ENCODE measurements at places on chromosomes 4 and X. TPM values are rescaled to one million over a fixed set of nuclear protein-coding genes. Genes with fewer than 3 reads are reported as not detected.

GRCh38 chrX:119017077-119017476, 42.7 kb downstream of the LONRF3 start:
- DNase-seq: no peak

Gene PCDH11X
- not detected for polyA plus RNA-seq

Gene RAB39B
- polyA plus RNA-seq: 0.63 TPM

Gene MBTPS2
- 5.0 TPM for polyA plus RNA-seq

GRCh38 chrX:13694359-13694758, 5.4 kb downstream of the RAB9A start:
- DNase-seq: no peak

DNA sequence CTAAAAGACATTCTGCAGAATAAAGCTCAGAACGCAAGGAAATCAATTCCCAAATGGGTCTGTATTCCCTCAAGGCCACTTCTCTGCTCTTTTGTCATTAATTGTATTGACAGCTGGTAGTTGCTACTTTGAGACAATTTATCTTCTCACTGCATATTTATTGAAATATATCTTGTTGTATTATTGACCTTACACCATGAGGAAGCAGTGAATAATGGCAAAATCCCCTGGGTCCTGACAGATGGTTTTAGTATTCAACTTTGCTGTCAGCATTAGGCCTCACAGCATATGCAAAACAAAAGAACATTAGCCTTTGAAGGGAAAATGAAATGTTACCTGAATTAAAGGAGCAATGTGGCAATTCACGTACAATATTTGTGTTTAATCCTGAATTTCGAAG, 406.1 kb upstream of the TRAM1L1 start:
- no peak for DNase-seq

Gene PDZD4
- polyA plus RNA-seq: 4.1 TPM

GRCh38 chrX:24395775-24396174, 35.3 kb downstream of the SUPT20HL1 start:
- no peak for DNase-seq

- DNase-seq: no peak
These were observed 136.1 kb upstream of the MID1 start for GRCh38 chrX:10756441-10756840.

- DNase-seq: no peak
These were observed 129.1 kb upstream of the NAP1L5 start for GRCh38 chr4:88826771-88827170.

- no peak for DNase-seq
These were observed 480.1 kb upstream of the FTHL17 start for GRCh38 chrX:31551913-31552312.

DNA sequence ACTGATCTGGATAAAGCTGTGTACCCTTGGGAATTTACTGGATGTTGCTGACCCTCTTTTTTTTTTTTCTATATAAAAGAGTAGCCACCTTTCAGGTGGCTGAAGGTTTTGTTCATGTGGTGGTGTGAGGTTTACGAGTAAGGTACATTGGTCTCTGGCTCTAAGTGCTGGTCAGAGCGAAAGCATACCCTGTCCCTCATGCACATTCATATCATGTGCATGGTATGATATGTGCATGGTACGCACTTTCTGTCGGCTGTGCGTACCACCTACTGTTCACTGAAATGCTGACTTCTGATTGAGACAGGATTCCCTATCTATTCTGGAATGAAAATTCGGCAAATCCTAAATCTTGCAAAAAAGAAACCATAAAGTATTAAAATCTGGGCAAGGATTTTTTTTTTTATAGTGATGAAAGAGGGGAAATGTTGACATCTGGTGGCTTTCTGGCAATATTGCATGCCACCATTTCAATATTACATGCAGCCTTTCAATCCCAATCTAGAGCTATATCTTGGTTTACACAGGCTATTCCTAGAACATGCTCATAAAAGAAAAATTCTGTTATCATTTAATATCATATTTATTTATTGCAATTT, 32.8 kb downstream of the FAM149A start:
- no peak for DNase-seq

- DNase-seq: no peak
These were observed 1253.0 kb upstream of the PCDH7 start for GRCh38 chr4:29467044-29467717.

Gene CT45A5
- not detected for polyA plus RNA-seq

DNA sequence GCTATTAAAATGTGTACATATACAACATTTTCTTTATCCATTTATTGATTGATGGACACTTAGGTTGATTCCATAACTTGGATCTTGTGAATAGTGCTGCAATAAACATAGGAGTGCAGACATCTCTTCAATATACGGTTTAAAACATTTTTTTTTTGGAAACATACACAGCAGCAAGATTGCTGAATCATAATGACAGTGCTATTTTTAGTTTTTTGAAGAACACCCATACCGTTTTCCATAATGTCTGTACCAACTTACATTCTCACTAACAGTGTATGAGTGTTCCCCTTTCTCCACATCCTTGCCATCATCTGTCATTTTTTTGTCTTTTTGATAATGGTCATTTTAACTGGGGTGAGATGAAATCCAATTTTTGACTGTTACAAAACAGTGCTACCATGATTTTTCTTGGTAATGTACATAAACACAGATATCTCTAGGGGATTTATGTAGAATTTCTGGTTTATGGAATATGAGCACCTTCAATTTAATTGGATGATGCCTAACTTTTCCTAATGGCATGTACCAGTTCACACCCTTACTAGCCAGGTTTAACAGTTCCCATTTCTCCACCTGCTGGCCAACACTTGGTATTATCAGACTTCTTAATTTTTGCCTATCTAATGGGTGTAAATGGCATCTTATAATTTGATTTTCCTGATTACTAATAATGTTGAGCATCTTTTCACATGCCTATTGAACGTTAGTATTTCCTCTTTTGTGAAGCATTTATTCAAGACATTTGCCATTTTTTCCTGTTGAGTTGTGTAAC, 21.0 kb upstream of the TMSB15B start:
- no peak for DNase-seq

GRCh38 chr4:25050370-25051078, 19.8 kb upstream of the LGI2 start:
- DNase-seq: no peak

GRCh38 chr4:158238575-158238974, 28.3 kb downstream of the TMEM144 start:
- no peak for DNase-seq

DNA sequence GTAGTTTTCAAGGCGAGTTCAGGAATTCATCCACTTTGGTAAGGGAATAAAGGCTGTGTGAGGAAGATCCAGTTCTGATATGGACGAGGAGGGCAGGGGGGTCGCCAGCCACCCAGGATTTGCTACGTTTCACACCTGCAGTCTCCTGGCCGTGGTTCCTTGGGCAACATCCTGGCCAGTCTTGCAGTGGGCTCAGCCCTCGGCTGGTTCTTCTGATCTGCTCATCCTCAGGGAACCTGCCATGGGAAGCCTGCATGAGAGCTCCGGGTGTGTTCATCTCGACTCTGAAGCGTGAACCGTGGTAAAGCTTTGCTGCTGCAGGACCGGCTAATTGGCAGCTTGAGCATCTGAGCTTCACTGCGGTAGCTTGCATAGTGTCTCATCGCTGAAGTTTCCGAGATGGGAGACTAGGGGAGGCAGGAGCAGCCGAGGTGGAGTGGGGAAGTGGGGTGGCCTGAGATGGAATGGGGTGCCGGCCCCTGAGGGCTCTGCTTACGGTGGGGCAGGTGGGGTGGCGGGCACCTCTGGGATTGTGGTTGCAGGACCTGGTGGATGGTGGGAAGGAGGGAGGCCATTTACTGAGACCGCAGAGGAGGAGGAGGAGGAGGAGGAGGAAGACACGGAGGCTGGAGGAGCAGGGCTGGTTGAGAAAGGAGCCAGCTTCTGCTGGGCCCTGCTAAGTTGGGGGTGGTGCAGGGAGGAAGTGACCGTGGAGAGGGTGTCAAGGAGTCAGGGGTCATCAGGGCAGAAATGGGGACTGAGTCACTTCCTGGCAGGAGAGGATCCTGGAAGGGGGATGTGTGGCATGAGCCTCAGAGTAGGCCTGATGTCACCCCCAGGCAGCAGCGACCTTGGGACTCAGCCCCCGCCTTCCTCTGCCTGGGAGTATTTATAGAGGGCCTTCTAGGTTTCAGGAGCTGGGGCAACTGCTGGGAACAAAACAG, 213.1 kb upstream of the PSAPL1 start:
- DNase-seq: peak; percentile 44

Gene RNF4
- 16.3 TPM for polyA plus RNA-seq

DNA sequence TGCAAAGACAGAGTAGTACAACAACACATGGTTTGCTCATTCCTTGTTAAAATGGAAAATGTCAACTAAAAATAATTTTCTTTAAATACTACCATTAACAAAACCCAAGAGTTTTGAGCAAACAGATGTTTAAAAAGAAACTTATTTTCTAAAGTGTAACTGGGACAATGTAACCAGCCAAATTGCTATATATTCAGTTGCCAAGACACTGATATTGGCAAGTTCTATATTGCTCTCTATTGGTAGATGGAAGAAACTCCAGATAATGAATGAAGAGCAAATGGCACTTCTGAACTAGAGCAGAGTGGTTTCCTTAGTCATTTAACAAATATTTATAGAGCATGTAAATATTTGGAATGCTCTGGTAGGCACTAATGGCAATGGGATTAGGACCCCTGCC, 966.2 kb downstream of the RPA4 start:
- DNase-seq: no peak

DNA sequence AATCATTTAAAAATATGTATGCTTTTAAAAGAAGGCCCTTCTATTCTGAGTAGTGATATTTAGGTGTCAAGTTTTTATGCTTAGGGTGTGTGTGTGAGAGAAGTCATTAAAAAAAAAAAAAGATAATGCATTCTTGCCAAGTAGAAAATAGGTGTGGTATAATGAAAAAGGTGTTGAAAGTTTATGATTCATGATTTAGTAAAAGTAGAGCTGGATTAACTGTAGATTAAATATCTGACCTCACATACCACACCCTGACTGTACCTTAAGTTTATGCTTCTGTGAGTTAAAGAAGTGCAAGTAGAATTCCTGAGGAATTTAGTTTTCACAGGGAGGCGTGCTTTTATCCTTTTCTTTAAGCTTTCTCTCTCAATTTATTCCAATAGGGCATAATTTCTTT, 71.1 kb downstream of the BMPR1B start:
- DNase-seq: no peak

Gene EVC2
- 2.0 TPM for polyA plus RNA-seq

GRCh38 chrX:78527263-78527662, 131.9 kb downstream of the RTL3 start:
- no peak for DNase-seq

DNA sequence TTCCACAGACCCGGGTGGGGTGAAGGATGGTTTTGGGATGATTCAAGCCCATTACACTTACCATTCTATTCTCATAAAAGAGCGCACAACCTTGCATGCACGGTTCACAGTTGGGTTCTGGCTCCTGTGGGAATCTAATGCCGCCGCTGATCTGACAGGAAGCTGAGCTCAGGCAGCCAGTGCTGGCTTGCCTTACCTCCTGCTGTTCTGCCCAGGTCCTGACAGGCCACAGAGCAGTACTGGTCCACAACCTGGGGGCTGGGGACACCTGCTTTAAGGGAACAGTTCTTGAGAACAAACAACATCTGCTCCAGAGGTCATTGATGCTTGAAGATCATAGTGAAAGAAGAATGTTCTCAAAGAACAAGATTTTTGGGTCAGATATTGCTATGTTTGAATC, 8.0 kb upstream of the HS3ST1 start:
- DNase-seq: no peak

Gene MPP1
- 20.4 TPM for polyA plus RNA-seq

DNA sequence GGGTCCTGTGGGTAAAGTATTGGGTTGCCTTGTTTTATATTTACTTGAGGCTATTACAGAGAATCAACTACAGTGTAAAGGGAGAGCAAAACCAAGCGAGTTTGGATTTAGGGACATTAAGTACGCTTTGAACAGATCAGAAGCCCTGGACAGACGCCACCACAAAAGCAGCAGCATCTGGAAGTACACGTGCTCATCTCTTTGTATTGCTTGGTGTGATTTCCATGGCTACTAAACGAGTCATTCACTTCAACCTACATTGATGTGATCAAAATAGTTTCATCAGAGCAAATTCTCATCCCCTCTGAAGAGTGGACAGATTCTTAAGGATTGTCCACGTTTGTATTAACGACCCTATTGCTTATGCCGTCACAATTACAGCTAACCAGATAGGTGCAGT, 85.1 kb downstream of the SORBS2 start:
- peak; percentile 63 for DNase-seq

Gene GNRHR
- not detected for polyA plus RNA-seq

- DNase-seq: no peak
These were observed 50.3 kb downstream of the MED28 start for GRCh38 chr4:17664755-17665154.

Gene THAP6
- polyA plus RNA-seq: 8.5 TPM

DNA sequence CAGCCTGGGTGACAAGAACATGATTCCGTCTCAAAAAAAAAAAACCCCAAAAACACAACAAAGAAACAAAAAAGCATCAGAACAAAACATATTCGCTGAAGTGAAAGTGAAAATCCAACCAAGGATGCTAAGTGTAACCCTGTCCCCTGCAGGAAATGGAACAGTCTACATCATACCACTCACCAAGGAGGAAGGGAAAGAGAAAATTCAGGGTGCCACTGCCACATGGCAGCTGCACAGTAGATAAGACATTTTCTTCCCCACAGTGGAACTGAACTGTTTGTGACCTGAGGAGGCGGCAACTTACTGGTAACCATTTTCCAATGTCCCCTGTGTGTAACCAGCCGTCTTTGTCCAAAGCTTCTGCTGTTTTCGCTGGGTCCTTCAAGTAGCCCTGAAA, 28.2 kb upstream of the CENPU start:
- DNase-seq: no peak

DNA sequence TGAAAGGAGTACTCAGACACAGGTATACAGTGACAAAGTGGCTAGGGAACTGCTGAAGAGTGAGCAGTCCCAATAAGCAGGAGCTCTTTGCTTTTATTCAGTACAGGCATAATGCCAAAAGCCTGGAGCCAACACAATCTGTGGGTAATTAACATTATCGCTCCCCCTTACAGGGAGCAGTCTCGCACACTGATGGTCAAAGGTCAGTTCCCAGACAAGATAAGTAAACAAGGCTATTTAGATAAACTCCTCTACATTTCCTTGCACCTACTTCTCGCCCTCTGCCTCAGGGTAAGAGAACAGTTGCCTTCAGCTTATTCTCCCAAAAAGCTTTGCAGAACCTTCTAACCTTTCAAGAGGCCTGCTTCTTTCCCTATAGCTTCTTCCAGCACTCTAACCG, 73.9 kb upstream of the TAF9B start:
- no peak for DNase-seq

Gene ATP1B4
- polyA plus RNA-seq: 3.8 TPM

GRCh38 chrX:22629105-22629725, 356.5 kb downstream of the CBLL2 start:
- DNase-seq: no peak

Gene MAGEA2
- polyA plus RNA-seq: not detected

GRCh38 chrX:34875204-34875603, 67.4 kb upstream of the FAM47B start:
- no peak for DNase-seq

GRCh38 chrX:74117962-74118902, 185.7 kb upstream of the ZCCHC13 start:
- no peak for DNase-seq

DNA sequence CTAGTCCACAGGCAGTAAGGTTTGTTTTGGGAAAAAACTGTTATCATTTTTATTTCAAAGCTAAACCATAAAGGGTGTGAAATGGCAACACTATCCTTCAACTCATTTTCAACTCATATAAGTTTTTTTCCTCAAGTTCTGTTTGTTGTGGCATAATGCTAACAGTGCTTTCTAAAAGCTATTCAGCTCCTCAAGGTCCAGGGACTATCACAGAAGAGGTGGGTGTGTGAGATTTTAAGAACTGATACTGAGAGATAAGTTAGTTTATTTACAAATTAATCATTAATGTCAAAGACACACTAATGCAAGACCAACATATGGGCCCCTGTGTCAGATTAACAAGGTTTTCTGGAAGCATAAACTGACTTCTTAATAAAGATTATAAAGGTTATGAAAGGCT, 11.8 kb downstream of the UGT2B15 start:
- DNase-seq: no peak
